Activated CD8-positive, alpha-beta memory T cell treated with anti-CD3 and anti-CD28 coated beads for 48 hours (primary cell): ENCODE measurements at places on chromosomes 2 and 18.

DNA sequence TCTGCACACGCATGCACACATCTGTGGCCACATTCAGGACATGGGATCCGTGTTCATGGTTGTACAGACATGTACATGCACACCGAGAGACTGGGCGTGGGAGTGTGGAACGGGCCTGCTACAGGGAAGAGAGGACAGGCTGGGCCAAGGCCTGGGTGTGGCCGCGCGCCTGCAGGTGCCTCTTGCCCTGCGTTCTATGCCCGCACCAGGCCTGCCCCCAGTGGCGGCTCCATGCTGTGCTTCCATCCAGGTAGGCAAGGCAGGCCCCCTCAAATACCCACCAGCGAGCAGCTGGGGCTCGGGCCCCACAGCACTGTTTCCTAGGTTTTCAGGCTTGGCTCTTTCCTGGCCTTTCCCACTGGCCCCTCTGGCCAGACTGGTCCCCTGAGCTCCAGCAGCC lies 15.5 kb upstream of the PTMA start:
- DNase-seq = no peak

GRCh38 chr2:120637847-120638246 lies 97.8 kb upstream of the GLI2 start:
- no peak for DNase-seq

DNA sequence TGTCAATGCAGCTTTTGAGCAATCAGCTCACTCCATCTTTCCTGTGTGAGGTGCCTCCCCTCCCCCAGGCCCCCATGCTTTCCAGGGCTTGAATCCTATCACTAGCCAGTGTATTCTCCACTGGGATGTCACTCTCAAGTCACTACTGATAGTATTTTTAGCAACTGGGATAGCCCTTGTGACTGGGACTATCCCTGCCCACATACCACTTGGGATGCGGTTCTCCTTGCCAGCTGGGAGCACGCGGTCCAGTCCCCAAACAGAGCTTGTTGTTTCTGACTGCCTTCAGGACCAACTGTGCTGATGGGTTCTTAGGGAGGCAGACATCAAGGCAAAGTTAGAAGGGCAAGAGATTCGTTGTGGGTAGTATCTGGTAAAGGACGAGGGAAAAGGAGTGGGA lies 134.9 kb downstream of the FAM161A start:
- no peak for DNase-seq

DNA sequence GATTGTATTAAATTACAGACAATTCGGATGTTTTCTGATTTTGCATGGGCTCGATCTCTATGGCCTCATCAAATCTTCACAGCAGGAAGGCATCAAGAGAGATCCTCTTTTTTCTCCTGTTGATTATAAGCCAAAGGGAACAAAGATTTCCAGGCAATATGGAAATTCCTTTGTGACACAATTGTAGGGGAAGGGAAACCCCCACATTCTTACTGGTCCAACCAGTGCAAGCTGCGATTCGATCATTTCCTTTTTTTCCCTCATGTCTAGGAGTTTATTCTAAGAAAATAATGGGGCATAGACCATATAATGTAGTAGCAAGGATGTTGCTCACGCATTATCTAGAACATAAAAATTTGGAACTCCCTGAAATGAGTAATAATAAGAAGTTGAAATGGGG lies 87.7 kb downstream of the LYPD6 start:
- no peak for DNase-seq

GRCh38 chr2:61658841-61659780 lies 121.0 kb upstream of the XPO1 start:
- no peak for DNase-seq

- DNase-seq = no peak
Measured at GRCh38 chr2:75475049-75475448, 85.7 kb downstream of the EVA1A start.

- DNase-seq = no peak
Measured at GRCh38 chr2:85095094-85095493, 38.1 kb upstream of the TCF7L1 start.

- no peak for DNase-seq
Measured at GRCh38 chr2:33011373-33011772, 64.6 kb downstream of the LTBP1 start.

GRCh38 chr2:219661955-219662395 lies 34.5 kb downstream of the SLC4A3 start:
- DNase-seq = no peak

DNA sequence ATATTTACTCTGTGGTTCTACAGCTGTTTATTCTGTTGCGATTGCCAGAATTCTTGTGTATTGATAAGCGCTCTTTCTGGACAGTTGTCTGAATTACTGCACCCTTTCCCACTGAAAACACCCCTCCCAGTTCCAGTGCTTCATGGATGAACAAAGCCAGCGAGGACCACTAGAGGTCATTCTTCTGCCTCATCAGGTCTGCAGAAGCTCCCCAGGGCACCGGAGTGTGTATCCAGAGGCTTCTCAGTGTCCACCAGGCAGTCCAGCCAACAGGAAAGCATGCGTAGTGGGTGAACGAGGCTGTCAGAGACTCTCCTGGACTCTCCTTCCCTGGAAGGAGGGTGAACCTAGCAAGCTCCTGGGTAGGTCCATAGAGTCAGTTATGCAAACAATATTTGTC lies 40.6 kb upstream of the INHBB start:
- no peak for DNase-seq
